ENCODE measurements at places on chromosomes 5 and 9. TPM values are rescaled to one million over a fixed set of nuclear protein-coding genes. Genes with fewer than 3 reads are reported as not detected.

The CACNA1B gene
- not detected for total RNA-seq

The SNCAIP gene
- total RNA-seq, result not detected

The KIAA0825 gene
- total RNA-seq, result 1.6 TPM

The MARCOL gene
- not detected for total RNA-seq

The OGN gene
- total RNA-seq, result not detected

The SNCB gene
- total RNA-seq, result not detected

The ZNF462 gene
- not detected for total RNA-seq

DNA sequence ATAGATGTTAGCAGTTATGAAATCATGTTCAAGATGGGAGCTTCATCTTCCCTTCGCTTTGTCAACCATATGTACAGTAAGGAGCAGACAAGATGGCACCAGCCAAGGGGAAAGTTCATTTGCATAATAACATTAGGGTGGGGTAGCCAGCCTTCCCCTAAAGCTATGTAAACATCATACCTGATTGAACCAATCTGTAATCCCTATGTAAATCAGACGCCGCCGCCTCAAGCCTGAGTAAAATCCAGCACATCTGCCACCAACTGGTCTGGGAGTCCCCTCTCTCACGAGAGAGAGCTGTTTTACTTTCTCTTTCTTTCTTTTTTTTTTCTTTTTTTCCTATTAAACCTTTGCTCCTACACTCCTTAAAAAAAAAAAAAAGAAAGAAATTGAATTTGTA lies 30.8 kb upstream of the REEP2 start:
- no peak for DNase-seq

DNA sequence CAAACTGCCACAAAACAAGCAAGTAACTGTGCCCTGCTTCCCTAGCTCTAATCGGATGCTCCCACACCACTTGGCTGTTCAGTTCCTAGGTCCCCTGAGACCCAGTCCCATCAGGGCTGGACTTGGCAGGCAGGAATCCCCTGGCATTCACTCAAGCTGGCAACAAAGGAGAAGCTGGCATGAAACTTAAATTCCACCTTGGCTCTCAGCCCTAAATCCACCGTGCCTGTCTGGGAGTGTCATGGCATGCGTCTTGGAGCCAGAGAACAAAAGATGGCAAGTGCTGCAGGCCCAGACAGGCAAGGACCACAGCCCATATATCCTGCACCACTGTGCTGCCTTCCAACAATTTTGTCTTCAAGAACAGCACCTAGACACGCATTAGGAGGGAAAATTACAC lies 38.2 kb downstream of the ETF1 start:
- no peak for DNase-seq

DNA sequence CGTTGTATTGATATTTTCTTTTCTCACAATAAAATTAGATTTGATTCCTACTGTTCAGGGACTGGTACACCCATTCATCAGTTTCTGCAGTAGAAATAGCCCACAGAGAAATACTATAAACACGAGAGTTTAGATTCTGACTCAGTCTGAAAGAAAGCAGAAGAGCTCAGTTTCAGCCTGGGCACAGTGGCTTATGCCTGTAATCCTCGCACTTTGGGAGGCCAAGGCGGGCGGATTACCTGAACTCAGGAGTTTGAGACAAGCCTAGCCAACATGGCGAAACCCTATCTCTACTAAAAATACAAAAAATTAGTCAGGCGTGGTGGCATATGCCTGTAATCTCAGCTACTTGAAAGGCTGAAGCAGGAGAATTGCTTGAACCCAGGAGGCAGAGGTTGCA lies 8.6 kb downstream of the ITK start:
- DNase-seq, result no peak

- no peak for DNase-seq
Observed at GRCh38 chr5:81019748-81020147, 59.6 kb downstream of the RASGRF2 start.

DNA sequence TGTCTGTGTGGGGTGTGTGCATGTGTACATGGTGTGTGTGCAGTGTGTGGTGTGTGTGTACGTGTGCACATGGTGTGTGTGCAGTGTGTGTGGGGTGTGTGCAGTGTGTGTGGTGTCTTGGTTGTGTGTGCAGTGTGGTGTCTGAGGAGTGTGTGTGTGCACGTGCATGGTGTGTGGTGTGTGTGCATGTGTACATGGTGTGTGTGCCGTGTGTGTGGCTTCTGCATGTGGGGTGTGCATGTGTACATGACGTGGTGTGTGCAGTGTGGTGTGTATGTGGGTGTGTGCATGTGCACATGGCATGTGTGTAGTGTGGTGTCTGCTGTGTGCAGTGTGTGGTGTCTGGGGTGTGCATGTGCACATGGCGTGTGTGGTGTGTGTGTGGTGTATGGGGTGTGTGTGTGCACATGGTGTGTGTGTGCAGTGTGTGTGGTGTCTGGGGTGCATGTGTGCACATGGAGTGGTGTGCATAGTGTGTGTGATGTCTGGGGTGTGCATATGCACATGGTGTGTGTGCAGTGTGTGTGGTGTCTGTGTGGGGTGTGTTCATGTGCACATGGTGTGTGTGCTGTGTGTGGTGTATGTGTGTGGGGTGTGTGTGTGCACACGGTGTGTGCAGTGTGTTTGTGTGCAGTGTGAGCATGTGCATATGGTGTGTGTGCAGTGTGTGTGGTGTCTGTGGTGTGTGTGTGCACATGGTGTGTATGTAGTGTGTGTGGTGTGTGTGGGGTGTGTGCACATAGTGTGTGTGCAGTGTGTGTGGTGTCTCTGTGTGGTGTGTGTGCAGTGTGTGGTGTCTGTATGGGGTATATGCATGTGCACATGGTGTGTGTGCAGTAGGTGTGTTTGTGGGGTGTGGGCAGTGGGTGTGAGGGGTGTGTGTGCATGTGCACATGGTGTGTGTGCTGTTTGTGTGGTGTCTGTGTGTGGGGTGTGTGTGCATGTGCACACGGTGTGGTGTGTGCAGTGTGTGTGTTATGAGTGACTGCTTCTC lies 40.6 kb upstream of the ZNG1F start:
- no peak for DNase-seq

DNA sequence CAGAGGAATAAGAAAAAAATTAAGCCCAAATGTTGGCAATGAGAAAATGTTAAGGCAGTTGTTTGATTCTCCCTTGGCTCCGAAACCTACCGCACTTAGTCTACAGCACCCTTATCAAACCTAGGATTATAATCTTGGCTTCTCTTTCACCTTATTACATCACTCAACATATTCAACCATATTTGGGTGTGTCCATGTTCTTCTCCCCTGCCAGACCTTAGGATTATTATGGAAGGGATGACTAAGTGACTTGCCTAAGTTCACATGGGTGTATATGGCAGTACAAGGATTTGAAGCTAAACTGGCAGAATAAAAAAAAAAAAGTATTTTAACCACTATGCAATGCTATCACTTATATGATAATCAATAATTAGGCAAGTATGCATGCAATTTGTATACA lies 76.4 kb downstream of the PLK2 start:
- DNase-seq, result no peak

GRCh38 chr5:175717837-175718236 lies 60.0 kb downstream of the HRH2 start:
- no peak for DNase-seq

- DNase-seq, result no peak
Observed at GRCh38 chr5:56095579-56096102, 100.9 kb upstream of the IL6ST start.

DNA sequence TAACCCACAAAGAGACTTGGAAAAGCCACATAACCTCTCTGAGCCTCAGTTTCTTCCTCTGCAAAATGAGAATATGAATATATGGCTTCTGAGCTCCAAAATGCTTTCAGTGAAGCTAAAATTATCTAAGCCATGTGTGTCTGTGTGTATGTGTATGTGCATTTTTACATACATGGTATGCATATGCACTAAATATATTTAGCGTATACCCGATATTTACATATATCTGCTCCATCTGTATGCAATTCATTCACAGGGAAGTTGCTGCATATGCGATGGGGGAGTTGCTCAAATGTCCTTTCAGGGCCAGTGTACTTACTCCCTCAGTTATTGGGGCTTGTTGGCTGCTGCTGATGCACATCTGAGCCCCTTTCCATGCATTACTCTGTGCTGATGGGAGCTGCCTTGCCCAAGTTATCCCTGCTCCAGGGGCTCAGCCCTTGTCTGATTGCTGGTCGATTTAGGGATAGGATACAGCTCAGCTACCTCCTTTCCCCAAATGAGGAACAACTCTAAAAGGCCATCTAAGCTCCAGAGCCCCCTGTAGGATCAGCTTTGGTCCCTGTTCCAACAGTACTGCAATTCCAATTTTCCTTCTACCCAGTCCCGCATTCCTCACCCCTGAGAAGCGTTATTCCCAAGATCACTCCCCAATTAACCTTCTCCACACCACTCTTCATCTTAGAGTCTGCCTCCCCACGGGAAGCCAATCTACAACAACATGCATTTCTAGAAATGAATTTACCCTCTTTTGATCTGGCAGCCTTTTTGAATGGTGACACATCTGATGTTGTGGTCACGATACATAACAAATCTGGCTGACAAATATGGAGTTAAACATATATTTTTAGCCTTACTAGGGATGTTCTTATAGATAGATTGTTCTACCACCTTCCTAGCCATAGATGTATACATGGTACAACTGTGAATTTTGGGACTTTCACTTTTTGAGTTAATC lies 15.9 kb downstream of the RHOBTB3 start:
- no peak for DNase-seq

GRCh38 chr9:12774861-12775678 lies at the start of gene LURAP1L:
Gene LURAP1L (plus strand): TSS chr9:12775020. CDS start chr9:12775716, 696 bp downstream.
- DNase-seq, result no peak

- no peak for DNase-seq
Observed at GRCh38 chr5:13662626-13663025, 281.9 kb downstream of the DNAH5 start.

DNA sequence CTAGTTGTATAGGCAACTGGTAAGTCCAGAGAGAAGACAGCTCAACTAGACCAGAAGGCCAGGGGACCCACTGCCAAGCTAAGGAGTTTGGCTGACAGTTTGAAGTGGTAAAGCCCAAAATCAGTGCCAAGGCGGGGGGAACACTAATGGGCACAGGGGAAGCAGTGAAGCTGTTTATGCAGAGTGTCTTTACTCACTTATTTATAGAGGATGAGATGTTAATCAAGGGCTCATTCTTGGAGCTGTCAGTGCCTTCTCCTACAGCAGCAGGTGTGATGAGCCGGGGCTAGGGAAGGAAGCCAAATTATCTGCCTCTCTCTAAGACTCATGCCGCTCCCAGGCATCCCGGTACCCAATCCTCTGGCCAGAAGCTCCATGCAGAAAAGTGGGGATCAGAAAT lies 75.2 kb upstream of the GALNT10 start:
- DNase-seq, result no peak

DNA sequence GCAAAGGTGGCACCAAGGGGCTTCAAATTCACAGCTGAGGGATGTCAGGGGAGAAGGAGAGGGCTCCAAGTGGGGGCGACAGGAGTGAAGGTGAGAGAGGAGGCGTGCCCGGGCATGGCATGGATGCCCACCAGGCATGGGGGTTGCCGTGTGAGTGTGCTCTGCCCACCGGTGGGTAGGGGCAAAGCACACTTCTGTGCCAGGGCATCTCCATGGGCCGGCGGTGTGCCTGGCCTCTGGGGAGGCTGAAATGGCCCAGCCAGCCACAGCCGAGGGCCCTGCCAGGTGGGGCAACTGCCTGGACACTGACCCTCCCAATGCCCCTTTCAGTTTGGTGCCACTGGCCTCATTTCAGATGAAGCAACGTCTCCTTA lies 14.0 kb upstream of the RNU6ATAC start:
- no peak for DNase-seq

All from naive thymus-derived CD8-positive, alpha-beta T cell (primary cell).